ENCODE measurements at places on chromosomes 11 and 22.

DNA sequence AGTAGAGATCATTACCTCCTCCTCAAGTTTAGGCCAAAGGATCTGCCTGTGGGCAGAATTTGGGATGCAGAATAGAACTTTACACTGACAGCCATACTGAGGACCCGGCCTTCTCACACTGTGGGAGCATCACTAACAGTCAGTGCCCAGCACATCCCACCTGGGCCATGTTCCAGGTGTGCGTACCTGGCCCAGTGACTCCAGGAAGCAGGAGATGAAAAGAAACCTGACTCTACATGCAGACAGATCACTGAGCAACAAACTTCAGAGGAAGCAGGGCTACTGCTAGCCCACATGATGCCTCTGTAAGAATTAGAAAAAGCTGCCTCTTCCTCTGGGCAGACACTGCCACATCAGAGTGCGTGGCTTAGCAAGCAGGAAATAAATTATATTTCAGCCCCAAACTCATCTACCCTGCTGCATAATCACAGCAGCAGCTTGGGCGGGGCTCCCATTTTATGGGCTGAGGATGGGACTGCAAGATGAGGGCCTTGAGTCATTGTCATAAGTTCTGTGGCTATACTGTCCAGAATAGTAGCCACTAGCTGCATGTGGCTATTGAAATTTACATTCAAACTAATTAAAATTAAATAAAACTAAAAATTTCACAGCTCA lies 6.0 kb upstream of the LMO2 start:
- H3K27ac ChIP-seq = no peak overlapping the region
- no peak for DNase-seq
- H3K36me3 ChIP-seq = no peaks in the 10 kb centered on the region
- H3K4me3 ChIP-seq = no peak overlapping the region
- H3K4me1 ChIP-seq = peaks cover 14% of the 10 kb centered on the region

- H3K4me1 ChIP-seq = no peaks in the 10 kb centered on the region
- no peaks in the 10 kb centered on the region for H3K27me3 ChIP-seq
- no peak overlapping the region for H3K27ac ChIP-seq
- H3K36me3 ChIP-seq = no peaks in the 10 kb centered on the region
Measured at GRCh38 chr11:84829162-84829561, 798.0 kb downstream of the DLG2 start.

DNA sequence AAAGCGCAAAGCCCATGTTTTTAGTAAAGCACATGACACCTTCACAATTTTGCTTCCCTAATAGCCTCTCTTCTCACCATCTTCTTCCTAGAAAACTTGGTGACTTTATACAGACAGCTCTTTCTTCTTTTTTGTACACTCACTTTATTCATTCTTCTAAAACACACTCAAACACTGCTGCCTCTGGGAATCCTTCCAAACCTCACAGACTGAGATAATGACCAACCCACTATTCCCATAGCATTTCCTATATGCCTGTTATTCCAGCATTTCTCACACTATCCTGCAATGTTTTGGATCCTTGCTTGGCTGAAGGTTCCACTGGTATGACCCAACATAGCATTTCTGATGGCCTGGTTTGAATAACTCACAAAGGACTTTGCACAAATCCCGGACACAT lies 442.1 kb upstream of the CCDC90B start:
- DNase-seq = no peak
- H3K27ac ChIP-seq = no peak overlapping the region
- H3K36me3 ChIP-seq = no peaks in the 10 kb centered on the region
- no peaks in the 10 kb centered on the region for H3K4me1 ChIP-seq
- no peaks in the 10 kb centered on the region for H3K27me3 ChIP-seq

GRCh38 chr22:45120931-45121330 lies 42.8 kb upstream of the NUP50 start:
- peaks cover 38% of the 10 kb centered on the region for H3K27me3 ChIP-seq
- no peak overlapping the region for H3K27ac ChIP-seq
- DNase-seq = no peak
- H3K4me3 ChIP-seq = no peak overlapping the region

DNA sequence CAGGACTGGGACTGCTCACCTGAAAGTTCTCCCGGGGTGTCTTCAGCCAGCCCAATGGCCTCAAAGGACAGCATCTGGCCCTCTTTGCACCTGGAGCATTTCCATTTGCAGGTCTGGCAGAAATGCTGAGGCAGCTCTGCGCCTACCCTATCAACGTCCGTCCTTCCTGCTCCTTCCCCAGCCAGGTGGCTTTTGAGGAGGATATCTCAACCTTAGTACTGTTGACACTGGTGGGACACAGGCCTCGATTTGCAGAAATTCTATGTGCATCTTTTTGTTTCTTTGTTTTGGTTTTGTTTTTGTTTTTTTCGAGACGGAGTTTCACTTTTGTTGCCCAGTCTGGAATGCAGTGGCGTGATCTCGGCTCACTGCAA lies 5.0 kb downstream of the MOGAT2 start:
- H3K27me3 ChIP-seq = no peaks in the 10 kb centered on the region
- H3K4me3 ChIP-seq = peak overlapping the region; percentile 6
- peak overlapping the region; percentile 49 for H3K27ac ChIP-seq
- no peaks in the 10 kb centered on the region for H3K36me3 ChIP-seq
- H3K4me1 ChIP-seq = no peaks in the 10 kb centered on the region
- peak; percentile 66 for DNase-seq

GRCh38 chr11:111797145-111797581 lies 31.0 kb upstream of the PPP2R1B start:
- no peak overlapping the region for H3K27ac ChIP-seq
- H3K4me1 ChIP-seq = peaks cover 3% of the 10 kb centered on the region
- H3K36me3 ChIP-seq = no peaks in the 10 kb centered on the region
- DNase-seq = peak; percentile 42

DNA sequence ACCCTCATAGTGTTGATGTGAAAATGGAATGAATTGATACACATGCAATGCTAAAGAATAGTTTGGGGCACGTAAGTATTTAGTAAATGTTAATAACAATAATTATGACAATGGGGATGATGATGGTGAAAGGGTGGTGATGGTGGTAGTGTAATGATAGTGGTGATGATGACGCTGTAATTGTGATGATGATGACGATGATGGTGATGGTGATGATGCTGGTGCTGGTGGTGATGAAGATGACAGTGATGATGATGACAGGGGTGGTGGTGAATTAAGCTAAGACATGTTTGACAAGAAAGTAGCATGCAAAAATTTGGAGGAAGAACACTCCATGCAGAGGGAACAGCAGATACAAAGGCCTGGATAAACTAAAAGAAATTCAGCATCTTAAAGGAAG lies 364.4 kb upstream of the API5 start:
- no peak overlapping the region for H3K4me3 ChIP-seq
- no peaks in the 10 kb centered on the region for H3K36me3 ChIP-seq
- H3K27ac ChIP-seq = no peak overlapping the region
- no peaks in the 10 kb centered on the region for H3K27me3 ChIP-seq
